ENCODE measurements at places on chromosomes 6 and 20.

DNA sequence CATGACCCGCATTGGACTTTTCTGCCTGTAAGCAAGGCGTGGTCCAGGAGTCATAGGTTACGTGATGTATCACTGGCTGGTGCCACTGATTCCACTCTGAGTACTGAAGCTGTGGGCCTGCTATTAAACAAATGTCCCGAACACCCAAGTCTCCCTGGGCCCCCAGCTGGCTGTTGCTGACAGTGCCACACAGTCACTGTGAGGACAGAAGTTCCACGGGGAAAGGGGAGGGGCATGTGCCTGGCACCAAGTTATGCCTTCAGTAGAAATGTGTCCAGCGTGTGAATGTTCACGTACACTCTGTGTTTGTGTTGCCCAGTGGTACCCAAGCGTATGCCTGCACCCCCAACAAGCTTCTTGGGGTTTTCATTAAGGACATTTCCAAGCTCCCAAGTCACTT is 171.4 kb upstream of the QKI start:
- no peak for DNase-seq

GRCh38 chr6:36686668-36687513 is 8.4 kb downstream of the CDKN1A start:
- DNase-seq, result no peak

- no peak for DNase-seq
These were observed 263.4 kb downstream of the CDC5L start for GRCh38 chr6:44650947-44651346.

DNA sequence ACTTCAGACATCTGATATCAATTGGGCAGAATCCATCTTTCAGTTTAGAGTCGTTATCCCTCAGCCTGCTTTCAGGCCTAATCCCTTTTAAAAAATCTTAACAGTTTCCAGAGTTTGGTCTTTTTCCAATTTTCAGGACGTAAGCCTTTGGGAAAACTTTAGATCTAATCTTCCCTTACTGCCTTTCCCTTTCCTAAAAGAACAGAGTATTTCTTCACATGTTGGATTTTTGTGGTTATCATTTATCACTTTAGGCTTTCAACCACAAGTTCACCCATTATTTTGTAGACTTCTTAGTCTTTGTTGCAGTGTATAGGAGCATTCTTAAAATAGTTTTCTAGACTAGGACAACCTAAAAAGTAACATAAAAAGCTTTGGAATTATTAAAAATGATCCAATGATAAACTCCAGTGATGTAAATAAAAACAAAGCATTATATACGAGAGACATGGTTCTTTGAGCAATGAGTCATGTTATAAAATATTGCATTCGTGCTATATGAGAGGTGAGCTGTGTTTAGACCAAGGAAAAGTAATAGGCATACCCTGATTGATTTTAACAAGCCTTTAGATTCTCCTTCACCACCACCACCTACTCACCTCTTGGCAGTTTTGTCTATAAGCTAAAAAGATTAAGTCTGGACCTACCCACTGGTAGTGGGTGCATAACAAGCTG is 90.4 kb upstream of the MCHR2 start:
- DNase-seq, result no peak

DNA sequence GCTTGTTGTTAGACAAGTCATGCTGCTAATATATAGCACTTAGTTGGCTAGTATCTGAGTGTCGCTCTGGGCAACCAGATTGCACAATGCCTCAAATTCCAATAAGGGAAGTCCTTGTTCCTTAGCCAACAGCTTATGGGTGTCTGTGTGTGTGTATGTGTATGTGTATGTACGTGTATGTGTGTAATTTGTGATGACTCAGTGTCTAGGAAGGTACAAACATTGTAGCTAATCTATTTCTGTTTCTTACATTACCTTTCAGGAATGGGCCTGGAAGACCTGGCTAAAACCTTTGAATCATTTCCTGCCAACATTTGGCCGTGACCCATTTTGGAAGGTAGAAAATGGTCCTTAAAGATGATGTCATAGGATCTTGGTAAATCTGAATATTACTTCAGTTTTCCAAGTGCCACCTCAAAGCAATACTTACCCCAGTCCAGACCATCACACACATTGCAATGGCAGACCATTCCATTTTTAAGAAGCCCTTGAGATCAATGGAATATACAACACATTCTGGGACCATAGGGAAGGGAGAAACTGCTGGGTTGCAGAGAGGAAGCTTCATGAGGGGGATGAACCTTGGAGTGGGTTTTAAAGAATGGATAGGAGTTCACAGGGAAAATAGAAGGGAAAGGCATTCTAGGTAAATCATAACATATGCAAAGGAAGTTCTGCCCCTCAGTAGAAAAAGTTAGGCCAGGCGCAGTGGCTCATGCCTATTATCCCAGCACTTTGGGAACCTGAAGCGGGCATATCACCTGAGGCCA is 25.1 kb downstream of the NEDD9 start:
- no peak for DNase-seq

DNA sequence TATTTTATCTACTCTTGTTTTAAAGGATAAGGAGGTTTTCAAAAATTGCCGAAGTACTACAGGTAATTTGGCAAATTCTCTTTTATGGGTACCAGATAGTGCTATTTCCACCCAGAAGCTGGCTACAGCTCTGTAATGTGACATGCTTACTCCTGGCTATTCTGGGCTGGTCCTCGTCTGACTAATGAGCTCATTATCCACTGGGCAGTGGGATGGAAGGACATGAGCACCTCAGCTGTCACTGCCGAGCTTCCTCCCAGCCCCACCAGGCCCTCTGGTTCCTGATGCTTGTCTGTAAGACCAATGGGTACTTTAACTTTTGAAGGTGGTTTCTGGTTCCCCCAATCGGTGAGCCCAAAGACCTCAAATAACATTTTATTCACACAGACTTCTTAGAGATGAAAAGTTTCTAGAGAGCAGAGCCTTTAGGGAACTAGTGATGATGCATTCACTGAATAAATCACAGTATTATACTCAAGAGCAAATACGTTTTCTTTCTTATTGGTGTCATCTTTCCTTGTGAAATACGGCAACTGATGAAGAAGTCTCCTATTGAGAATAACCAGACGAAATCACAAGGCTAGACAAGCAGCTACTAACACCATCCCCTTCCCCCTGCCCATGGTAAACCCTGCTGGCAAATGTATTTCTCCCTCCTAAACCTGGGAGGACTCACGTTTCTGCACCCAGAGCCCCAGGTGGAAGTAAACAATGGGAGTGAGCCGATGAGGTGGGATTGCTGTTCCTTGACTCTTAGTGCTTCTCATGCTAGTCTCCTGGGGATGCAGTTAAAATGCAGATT is 80.8 kb downstream of the SLC22A3 start:
- DNase-seq, result no peak

DNA sequence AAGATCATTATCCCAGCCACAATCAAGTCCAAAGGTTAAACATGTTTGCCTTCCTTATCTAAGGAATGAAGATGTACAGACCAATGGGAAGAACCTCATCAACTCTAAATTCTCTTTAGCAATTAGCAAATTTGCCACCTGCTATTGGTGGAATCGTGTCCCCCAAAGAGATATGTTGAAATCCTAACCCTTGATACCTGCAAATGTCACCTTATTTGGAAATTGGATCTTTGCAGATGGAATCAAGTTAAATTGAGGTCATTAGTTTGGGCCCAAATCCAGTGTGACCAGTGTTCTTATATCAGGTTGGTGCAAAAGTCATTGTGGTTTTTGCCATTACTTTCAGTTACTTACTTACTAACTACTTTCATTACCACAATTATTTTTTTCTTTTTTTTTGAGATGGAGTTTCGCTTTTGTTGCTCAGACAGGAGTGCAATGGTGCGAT is 31.3 kb downstream of the KLHL31 start:
- no peak for DNase-seq

DNA sequence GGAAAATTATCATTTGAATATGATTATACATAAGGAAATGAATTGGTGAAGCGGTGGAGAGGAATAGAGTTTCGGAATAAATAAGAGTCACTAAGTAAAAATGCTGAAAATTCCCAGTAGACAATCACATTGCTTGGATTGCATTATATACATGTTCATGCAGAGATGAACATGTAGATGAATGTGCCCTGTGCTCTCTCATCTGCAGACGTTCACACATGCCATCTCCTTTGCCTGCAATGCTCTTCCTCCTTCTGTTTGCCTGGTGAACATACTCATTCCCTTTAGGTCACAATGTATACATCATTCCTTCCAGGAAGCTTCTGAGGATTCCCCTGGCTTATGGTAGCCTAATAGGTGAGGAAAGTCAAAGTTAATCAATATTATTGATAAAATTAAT is 17.9 kb downstream of the DCDC2 start:
- no peak for DNase-seq

DNA sequence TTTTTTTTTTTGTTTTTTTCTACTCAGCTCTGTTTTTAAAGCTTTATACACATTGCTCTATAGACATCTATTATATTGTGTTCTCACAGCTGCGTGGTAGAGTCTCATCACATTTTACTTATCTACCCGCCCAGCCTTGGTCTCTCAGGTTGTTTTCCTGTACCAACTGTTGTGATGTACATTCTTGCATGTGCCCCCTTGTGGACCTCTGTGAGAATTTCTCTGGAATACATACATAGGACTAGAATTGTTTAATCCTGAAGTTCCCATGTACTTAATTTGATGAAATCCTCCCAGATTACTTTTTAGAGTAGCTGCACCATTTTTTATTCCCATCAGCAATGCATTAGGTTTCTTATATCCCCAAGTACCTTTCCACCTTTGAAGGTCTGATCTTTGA is 40.4 kb upstream of the TINAG start:
- DNase-seq, result no peak

DNA sequence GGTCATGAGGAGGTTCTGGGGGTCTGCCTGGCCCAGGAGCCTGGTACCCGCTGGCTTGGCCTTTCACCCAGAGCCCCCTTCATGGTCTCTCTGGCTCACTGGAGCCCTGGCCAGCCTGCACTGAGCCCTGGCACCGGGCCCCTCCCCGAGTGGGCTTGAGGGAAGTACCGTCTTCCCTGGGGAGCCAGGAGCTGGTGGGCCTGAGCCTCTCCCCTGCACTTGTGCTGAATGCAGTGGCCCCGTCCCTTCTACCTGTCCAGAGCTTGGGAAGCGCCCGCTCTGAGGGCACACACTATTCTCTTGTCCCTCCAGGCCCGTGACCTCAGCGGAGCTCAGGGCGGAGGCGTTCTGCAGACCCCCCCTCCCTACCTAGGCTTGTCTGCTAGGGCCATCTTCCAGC is 62.2 kb downstream of the TCP11 start:
- DNase-seq, result no peak

DNA sequence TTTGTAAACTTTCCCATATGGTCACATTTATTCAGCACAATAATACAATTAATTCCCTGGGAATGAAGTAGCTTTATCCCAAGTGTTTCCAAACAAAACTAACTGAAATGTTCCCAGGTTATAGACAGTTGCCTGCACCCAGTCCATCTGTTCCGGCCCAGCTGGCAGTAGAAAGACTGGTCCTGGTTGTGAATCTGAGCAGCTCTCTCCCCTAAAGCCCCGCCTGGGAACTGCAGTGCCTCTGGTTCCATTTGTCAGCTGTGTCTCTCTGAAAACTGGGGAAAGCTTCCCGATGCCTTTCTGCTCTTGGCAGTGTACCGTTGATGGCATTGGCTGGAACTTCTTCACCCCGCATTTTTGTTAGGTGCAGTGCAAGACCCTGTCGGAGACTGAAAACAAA is 8.7 kb downstream of the MTHFD1L start:
- DNase-seq, result no peak

GRCh38 chr20:3031524-3032147 is 11.8 kb upstream of the GNRH2 start:
- DNase-seq, result no peak

DNA sequence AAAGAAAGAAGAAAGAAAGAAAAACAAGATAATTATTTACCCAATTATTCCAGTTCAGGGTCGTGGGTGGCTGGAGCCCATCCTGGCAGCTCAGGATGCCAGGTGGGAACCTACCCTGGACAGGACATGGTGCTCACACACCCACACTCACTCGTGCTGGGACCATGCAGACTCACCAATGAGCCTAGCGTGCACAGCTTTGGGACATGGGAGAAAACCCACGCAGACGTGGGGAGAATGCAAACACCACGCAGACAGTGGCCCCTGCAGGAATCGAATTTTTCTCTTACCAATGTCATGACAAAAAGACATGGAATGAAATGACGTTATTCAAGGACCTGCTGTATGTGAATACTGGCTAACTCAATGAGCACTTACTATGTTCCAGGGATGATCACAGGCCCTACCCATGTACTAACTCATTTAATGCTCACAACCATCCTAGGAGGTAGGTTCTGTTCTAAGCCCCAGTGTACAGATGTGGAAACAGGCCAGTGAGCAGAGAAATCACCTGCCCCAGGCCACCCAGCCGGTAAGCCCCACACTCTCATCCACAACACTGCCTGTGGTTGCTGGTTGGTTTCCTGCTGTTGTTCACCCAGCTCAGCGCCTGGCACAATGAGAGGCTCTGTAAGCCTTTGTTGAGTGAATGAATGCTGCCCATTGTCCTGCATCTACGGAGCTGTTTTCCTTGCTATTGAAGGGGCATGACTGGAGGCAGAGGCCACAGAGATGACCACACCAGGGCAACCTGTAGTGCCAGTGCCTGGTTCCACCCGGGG is 6.8 kb upstream of the PI16 start:
- DNase-seq, result no peak

DNA sequence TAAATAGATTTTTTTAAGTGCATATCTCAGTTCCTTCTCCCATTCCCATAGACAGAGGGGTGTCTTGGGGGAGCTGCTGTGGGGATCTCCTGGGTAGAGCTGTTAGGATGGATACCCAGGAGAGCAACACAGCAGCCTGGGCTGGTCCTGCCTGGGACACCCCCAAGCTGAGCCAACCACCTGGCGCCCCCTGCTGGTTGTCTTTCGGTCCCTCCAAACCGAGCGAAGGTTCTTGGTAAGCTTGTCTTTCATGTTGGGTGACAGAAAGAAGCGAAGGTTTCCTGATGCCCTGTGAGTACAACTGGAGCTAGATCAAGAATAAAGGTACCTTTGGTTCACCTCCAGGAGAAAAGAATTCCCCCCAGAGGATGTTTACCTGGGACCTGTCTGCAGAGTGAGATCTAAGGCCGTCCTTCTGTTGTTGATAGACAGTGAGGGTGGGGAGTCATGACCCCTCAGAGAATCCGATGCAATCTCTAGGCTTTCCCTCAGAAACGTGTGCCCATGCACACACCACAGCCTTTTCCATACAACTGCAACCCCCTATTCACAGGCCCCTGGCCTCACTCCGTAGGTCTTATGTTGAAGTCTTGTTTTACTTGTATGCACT is 50.8 kb downstream of the SNX9 start:
- DNase-seq, result peak; percentile 87

DNA sequence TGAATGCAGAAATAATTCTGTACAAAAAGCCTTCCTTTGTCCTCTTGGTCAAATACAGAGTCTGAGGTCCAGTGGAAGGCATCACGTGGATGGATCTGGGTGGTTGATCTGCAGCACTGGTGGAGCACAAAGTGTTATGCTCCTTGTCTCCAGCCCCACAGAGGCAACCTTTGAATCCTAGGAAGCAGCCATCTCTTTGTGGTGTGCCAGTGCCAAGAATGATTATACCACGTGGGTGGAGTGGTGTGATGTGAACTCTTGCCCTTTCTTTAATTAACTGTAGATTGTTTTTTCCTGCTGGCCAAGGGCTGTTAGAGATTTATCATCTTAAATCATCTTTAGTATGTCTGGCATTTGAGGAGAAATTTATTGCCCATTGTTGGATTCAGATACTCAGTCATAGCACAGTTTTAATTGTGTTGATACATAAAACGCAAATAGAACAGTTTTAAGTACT is 31.1 kb downstream of the NCOA7 start:
- no peak for DNase-seq

GRCh38 chr6:148203970-148204369 is 138.7 kb upstream of the SASH1 start:
- peak; percentile 68 for DNase-seq
